ENCODE measurements at places on chromosomes 13 and 19.

DNA sequence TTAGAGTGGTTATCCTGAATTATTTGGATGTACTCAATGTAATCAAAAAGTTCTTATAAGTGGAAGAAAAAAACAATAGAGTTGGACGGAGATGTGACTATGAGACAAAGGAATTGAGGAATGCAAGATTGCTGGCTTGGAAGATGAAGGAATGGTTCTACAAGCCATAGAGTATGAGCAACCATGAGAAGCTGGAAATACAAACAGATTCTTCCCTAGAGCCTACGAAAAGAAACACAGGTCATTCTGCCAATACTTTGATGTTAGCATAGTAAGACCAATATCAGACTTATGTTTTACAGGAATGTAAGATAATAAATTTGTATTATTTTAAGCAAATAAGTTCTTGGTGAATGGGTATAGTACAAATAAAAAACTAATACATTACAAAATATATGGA is 249.2 kb downstream of the DIAPH3 start:
- DNase-seq, result no peak

GRCh38 chr19:13599681-13600080 is 93.4 kb upstream of the CACNA1A start:
- DNase-seq, result no peak

- no peak for DNase-seq
Observed at GRCh38 chr13:97280478-97280877, 58.3 kb downstream of the MBNL2 start.

GRCh38 chr13:48879432-48879831 is 96.3 kb upstream of the FNDC3A start:
- no peak for DNase-seq

DNA sequence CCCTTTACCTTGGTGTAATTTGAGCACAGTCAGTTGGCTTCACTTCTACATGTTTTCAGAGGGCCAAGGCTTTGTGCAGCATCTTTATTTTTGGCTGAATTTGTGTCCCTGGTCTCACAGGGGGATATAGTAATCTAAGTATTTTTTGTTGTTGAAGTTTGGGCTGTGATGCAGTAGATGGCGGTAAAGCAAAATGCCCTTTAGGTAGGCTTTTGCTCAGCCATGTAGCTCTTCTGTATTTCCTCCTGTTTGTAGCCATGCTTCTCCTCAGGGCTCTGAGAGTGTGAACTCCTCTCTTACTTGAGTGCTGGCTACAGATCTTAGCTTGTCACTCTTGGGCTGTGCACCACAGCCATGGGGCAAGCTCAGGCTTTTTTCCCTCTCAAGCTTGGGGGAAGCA is 328.6 kb downstream of the SLITRK5 start:
- no peak for DNase-seq

DNA sequence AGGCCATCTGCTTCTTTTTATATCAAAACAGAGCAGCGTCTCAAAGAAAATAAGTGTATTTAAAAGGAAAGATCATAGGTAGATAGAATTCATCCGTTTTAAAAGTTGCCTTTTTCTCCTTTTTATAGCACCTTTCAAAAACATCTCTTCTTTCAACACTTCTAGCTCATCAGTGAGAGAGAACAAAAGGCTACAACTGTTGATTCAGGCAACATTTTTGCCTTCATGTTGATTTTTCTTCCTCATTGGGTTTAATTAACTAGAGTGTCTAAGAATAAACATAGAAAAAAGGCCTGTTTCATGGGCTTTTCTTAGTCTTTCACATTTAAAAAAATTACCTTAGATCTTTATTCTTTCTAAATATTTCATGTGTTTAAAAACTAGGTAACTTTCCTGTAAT is 13.6 kb downstream of the COL4A2 start:
- no peak for DNase-seq

DNA sequence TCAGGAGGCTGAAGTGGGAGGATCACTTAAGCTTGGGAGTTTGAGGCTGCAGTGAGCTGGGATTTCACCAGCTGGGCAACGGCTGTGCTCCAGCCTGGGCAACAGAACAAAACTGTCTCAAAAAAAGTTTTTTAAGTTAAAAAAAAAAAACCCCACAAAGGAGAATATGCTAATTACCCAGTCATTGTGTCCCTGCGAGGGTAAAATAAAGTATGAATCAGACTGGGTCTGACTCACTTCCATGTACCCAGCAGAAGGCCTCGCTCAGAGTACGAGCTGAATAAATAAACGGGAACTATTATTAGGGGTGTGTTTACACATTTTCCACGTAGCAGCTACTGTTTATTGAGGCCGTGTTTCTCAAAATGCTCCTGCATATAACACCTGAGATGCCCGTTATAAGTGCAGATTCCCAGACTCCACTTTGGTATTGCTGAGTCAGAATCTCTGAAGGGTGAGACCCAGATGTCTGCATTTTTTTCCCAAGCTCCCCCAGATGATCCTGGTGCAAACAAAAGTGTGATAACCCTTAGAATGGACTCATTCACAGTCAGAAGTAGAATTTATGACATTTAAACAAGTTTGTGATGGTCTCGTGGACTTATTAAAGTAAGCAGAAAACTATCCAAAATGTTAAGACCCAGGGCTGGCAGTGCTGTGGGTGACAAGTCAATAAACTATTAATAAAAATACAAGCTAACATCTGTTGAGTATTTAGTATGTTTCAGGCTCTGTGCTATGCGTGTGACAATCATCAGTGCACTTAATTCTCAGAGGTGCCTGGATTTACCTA is 28.2 kb downstream of the KCNC3 start:
- no peak for DNase-seq

DNA sequence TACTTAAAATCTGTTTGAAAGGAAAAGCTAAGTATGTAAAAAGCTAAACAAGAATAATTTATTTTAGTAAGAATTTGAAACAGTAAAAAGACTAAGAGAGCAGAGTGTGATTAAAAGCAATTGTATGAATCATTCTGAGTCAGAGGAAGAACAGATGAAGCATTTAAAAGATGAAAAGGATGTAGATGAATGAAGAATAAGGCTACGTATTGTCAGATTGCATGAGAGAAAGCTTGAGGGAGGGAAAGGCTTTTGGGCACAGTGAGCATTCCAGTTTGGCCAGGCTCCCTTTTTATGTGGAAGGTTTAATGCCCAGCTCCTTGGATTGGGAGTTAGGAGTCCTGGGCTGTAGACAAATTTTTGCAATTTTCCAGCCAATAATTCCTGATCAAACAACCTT is 117.7 kb downstream of the FREM2 start:
- DNase-seq, result no peak

- DNase-seq, result no peak
Observed at GRCh38 chr13:112605531-112605990, 17.6 kb upstream of the TUBGCP3 start.

DNA sequence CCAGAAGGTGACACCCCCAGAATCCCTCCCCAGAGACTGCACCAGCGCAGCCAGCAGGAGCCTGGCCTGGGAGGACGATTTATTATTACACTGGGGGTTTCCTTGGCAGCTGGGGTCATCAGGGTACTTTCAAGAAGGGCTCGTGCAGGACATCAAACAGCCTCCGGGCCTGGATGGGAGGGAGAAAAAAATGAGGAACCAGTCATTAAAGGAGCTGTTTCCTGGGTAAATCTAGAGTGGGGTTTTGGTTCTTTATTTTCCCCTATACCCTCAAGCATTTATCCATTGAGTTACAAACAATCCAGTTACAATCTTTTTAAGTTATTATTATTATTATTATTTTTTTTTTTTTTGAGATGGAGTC is 3.1 kb downstream of the POLR1G start:
- no peak for DNase-seq

DNA sequence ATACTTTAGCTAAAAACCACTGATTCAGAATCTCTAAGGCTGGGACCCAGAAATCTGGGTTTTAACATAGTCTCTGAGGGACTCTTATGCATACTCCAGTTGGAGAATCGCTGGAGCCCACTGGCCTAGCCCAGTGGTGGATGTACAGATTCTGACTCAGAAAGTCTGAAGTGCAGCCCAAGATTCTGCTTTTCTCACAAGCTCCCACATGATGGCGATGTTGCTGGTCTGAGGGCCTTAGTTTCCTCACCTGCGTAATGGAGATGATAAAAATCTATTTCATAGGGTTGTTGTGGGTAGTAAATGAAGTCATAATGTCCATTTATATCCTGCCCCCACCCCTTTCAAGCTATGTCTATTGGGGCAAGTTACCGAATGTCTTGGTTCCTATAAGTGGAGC is 7.7 kb upstream of the CDADC1 start:
- DNase-seq, result no peak

DNA sequence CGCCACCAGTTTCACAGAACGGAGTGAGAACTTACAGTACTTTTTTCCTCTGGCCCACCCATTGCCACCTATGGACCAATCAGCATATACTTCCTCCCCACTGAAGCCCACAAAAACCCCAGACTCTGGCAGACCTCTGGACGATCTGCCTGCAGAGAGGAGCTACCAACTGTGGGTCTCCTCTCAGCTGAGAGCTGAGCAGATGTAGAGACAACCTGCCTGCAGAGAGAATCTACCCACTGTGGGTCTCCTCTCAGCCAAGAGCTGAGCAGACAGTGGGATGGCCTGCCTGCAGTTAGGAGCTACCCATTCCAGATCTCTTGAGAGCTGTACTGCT is 69.7 kb downstream of the PIBF1 start:
- DNase-seq, result no peak

- no peak for DNase-seq
Observed at GRCh38 chr13:106493533-106494220, 41.8 kb downstream of the EFNB2 start.

GRCh38 chr13:89695343-89696257 is 1651.9 kb upstream of the MIR17HG start:
- no peak for DNase-seq

DNA sequence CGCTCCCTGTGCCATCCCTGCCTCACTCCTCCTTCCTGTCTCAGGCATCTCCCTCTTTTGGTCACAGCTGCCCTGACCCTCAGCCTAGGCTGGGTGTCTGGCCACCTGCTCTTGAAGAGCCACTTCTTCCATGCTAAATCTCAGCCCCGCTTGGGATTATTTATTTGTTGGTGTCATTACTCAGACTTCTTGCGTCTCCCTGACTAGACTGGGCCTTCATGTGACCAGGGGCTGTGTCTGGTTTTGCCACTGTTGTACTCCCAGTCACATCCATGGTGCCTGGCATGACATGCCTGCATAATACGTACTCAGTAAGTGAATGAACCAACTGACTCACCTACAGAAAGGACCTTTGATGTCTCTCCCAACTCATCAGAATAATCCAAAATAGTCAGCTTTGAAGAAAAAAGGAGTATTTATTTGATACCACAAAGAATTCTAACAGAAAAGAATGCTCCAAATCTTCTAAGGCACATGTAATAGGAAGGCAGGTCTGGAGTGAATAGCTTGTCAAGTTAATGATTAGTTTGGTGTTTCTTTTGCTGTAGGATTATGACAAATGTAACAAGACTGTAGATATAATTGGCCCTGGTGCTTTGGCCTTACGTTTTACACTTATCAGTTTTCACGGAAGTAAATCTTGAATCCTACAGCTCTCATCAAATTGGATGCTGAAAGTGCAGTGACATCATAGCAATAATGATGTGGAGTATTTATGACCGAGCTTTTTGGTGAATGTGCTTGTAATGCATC is 84.0 kb downstream of the ALOX5AP start:
- no peak for DNase-seq

DNA sequence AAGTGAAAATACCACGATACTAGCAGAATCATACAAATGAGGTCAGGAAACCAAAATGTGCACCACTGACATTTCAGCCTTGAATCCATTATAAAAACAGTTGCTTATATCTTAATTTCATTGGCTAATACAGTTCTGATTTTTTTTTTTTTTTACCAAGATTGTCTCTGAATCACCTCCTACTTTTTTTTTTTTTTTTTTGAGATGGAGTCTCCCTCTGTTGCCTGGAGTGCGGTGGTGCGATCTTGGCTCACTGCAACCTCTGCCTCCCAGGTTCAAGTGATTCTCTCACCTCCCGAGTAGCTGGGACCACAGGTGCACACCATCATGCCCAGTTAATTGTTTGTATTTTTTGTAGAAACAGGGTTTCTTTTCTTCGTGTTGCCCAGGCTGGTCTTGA is 270.2 kb downstream of the LMO7 start:
- DNase-seq, result no peak

GRCh38 chr13:112133499-112134390 is 66.8 kb downstream of the SOX1 start:
- DNase-seq, result no peak

DNA sequence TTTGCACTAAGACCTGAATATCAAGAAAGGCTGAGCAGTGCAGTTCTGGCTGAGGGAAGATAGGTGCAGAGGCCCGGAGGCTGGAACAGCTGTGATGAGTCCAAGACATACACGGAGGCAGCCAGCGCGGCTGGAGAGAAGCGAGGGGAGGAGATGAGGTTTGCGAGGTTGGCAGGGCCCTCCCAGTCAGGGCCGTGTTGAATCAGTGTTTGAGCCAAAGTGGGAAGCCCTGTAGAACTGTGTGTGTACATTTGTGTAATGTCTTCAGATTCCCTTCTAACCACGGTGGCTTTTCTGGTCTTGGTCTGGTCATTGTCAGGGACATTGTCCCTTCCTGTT is 34.9 kb downstream of the PAK4 start:
- no peak for DNase-seq

- no peak for DNase-seq
Observed at GRCh38 chr19:44280916-44281315, 21.2 kb downstream of the ZNF233 start.

DNA sequence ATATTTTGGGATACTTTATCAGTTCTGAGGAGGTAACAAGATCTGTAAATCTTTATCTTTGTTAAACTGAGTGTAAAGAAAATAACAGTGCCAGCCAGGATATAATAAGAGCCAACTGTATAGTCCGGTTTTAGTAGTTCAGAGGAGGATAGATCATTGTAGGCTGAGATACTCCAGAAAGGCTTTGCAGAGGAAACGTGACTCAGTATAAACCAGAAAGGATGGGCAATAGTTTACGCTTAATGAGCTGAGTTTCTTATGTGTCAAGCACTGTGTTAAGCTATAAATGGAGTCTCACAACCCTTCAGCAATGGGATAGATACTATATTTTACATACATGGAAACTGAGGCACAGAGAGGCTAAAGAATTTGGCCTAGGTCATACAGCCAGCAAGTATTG is 3.8 kb downstream of the RFXAP start:
- no peak for DNase-seq

- DNase-seq, result no peak
Observed at GRCh38 chr13:95185851-95186250, 115.4 kb downstream of the ABCC4 start.

GRCh38 chr13:47845981-47846380 is 155.1 kb downstream of the SUCLA2 start:
- DNase-seq, result no peak

DNA sequence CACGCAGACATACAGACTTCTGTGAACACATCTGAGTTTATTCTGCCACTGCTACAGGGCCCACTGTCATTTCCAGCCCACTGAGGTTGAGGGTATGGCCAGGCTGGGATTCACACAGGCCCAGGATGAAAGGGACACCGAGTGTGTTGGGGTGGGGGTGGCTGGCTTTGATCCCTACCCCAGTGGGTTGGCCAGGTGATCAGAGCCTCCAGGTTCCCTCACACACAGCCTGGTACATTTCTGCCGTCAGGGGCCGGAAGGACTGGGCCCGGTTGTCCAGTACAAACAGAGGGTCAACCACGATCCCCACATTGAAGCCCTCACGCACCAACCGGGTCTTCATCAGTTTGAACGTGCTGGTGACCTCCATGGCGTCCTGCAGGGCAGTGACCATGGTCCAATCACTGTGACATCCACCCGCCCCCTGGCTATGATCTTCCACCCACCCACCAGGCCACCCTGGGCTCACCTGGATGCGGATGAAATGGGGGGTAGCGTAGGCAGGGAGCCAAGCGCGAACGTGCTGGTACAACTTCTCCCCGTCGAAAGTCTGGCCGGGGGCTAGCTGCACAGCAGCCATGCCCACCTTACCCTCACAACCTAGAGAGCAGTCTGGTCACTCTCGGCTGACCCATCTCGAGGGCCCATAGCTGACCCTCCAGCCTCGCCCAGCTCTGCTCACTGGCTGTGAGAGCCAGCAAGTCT is 13.3 kb downstream of the SLC27A5 start:
- no peak for DNase-seq

All from esophagus squamous epithelium (tissue), 5 donors.